ENCODE measurements at places on chromosomes 12 and 14.

DNA sequence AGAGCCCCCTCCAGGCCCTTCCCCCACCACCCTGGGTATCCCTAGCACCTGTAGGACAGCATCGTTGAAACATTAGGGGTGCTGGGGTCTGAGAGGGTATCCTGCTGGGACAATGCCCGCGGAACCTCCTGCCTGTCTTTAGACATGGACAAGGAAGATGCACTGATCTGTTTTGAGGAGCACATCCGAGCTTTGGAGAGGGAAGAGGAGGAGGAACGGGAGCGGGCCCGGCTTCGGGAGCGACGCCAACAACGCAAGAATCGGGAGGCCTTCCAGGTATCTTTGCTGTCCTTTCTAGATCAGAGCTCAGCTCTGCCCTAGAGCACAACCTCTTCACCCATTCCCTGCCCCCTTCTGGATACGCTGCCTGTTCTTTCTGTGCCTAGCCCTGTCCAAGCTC is 13.2 kb downstream of the PRPF40B start:
- DNase-seq, result no peak

DNA sequence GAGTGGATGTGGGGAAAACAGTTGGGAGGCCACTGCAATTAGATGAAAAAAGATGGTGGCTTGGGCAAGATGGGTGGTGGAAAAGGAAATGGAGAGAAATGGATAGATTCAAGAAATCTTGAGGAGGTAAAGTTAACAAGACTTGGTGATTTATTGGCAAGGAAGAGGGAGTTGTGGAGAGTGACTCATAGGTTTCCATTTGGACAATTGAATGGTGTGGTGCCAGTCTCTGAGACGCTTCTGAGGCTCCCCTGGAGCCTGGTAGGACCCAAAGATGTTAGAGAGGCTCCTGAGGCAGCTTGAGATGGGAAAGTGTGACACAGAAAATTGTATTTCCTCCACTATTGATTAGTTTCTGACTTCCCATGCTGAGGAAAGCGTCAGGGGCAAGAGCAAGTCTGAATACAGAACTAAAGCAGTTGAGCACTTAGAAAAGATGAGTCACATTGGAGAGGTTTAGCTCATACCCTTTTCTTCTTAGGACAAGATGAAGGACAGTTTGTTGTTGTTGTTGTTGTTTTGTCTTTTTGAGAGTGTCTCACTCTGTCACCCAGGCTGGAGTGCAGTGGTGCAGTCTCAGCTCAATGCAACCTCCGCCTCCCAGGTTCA is 4.5 kb downstream of the PRPF40B start:
- no peak for DNase-seq

- no peak for DNase-seq
These were observed 274.0 kb downstream of the VRK1 start for GRCh38 chr14:97071177-97071576.

GRCh38 chr14:76073717-76074116 is 78.0 kb upstream of the GPATCH2L start:
- no peak for DNase-seq

DNA sequence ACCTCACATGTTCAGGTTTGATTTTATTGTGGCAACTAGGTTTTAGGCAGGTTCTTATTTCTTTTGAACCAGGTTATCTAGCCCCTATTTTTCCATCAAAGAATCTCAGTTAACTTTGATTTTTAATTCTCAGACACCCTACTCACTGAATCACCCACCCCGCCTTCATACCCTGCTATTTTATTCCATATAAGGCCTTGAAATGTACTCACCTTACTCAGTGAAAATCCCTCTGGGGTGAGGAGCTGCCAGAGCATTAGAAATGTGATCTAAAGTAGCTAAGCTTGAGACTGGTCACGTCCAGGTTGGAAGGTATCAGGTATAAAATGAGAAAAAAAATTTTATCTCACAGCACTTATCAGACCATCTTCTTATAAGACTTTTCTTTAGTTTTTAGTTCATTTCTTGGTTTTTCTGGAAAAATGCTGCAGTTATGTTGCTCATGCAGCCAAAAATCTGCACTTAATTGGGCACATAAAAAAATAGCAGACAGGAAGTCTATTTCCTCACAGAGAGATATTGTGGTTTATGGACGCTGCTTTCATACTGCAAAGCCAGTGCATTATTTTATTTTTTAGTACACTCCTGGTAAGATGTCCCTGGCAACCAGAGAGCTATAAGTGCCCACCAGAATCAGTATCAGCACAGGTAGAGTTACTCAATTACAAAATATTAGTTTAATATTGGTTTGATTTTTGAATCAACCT is 101.5 kb upstream of the CCDC91 start:
- no peak for DNase-seq

DNA sequence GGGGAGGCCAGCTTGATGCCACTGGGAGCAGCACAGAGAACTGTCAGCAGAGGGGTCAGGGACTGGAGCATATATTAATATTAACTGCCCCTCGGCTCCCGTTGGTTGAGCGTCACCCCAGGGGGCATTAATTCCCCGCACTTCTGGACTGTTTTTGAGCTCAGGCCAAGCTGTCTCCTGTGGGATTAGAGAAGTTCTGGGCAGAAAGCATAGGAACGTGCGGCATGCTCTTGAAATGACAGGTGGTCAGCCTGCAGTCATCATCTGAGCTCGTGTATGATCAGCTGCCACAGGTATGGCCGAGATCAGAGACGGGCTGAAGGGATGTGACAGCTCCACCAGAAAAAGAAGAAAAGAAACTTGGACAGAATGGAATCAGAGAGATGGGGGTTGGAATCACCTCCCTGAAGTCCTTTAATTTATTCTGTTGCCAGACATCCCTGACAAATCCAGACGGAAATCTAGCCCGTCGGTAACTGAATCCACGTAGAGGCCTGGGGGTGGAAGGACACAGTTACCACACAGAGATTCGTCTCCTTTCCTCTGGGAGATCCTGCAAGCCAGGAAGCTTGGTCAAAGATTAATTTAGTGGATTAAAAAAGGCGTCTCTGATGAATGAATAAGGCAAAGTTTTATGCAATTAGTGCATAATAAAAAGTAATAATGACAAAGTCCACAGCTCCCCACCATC is 23.6 kb downstream of the NR1H4 start:
- no peak for DNase-seq

- DNase-seq, result peak; percentile 34
These were observed 165.5 kb upstream of the DYRK2 start for GRCh38 chr12:67482751-67483661.

GRCh38 chr12:54719691-54720090 is 71.5 kb upstream of the DCD start:
- no peak for DNase-seq

DNA sequence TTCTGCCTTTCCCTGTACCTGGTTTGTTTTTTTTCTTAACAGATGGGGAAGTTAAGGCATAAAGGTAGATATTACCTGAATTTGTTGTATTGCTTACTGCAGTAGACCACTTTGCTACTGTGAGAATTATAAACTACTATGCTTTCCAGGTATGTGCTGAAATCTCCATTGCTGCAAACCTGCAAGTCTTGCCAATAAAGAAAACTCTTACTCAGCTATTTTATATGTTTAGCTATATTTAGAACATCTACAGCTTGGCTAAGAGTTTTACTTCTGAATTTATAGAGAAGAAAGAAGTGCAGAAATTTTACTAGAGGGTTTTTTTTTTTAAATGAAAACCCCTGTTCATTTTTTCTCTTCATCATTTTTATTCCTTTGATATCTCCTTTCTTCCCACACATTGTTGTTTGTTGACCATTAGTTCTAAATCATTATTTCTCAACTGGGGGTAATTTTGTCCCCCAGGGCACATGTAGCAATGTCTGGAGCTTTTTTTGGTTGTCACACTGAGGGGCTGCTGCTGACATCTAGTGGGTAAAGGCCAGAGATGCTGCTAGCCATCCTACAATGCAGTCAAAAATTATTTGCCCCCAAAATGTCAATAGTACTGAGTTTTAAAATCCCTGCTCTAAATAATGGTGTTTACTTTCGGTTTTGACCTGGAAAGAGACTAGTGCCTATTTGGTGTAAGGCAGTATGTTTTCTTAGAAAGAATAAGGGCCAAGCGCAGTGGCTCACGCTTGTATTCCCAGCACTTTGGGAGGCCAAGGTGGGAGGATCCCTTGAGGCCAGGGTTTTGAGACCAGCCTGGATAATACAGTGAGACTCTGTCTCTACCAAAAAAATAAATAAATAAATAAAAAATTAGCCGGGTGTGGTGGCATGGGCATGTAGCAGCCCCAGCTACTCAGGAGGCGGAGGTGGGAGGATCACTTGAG is 48.6 kb downstream of the PCNX1 start:
- DNase-seq, result peak; percentile 13

GRCh38 chr12:109503611-109504010 is 26.2 kb downstream of the UBE3B start:
- no peak for DNase-seq

GRCh38 chr14:104323551-104324175 is 185.3 kb downstream of the KIF26A start:
- DNase-seq, result no peak

- DNase-seq, result no peak
These were observed 188.3 kb downstream of the PHETA1 start for GRCh38 chr12:111180426-111181142.

GRCh38 chr14:80055667-80056496 is 155.4 kb downstream of the DIO2 start:
- no peak for DNase-seq

DNA sequence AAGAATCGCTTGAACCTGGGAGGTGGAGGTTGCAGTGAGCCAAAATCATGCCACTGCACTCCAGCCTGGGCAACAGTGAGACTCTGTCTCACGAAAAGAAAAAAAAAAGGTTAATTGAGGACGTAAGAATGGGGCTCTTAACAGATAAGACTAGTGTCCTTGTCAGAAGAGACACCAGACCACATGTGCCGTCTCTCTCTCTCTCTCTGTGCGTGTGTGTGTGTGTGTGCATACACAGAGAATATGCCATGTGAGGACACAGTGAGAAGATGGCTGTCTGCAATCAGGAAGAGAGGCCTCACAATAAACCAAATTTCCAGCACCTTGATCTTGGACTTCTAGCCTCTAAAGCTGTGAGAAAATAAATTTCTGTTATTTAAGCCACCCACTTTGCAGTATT is 11.7 kb upstream of the ERC1 start:
- no peak for DNase-seq

- no peak for DNase-seq
These were observed 10.7 kb downstream of the GLT1D1 start for GRCh38 chr12:128863957-128864356.

DNA sequence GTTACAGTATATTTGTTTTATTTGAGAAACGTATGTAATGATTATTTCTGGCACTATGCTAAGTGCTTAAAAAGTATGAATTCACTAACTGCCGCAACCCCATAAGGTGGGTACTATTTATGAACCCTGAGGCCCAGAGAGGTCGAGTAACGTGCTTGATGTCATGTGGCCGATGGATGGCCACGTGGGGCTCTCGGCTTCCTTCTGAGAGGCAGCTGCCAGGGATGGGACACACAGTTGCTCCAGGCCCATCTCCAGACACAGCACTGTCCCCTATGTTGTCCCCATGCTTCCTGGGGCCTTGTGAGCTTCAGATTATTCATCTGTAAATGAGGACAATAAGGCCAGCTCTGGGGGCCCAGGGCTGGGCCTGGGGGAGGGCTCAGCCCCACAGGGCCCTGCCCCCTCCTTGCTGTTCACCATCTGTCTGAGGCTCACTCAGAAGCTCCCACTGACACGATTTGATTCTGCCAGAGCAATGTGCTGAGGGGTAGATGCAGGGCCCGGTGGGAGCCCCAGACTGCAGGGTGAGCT is 115.0 kb downstream of the CALM1 start:
- no peak for DNase-seq

- DNase-seq, result no peak
These were observed 9.1 kb upstream of the NR1H4 start for GRCh38 chr12:100464529-100464928.

GRCh38 chr12:49086116-49086515 is 8.5 kb downstream of the DHH start:
- DNase-seq, result no peak

- no peak for DNase-seq
These were observed 206.9 kb downstream of the TTC7B start for GRCh38 chr14:90609376-90609775.

GRCh38 chr12:77830583-77831351 is at the start of gene NAV3:
NAV3 (plus strand) TSS chr12:77830894; CDS start chr12:77831462, 568 bp downstream.
- DNase-seq, result no peak

All from stimulated activated CD8-positive, alpha-beta memory T cell treated with anti-CD3 and anti-CD28 coated beads, Interleukin-4, amount 100 ng/mL, for 24 hours (primary cell).